ENCODE measurements at places on chromosomes 7 and 10.

DNA sequence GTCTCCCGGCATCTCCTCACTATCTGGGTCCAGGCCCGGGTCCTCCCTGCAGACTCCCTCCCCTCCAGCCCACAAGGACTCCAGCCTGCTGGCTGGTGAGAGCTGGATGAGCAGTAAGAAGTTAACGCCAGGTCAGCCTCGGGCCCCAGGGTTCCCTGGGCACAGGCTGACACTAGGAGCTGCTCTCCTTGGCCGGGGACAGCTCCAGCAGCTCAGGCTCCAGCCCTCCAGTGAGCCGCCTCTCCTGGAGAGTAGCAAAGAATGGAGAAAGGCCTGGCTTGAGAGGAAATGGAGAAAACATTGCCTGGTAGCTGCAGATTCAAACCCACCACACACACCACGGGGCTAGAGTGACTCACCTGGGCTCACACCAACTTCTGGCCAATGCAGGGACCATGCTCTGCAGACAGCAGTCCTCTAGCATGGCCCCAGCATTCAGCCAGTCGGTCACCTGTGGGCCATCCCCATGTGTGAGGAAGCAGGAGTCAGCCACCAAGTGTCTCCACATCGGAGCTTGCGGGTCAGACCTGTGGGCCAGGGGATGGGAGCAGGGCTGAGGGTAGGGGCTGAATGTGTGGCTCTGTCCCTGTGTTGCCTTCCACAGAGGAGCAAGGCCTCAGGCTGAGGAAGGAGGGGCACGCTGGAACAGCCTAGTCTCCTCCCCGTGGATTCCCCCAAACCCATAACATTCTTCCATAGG is 6.5 kb downstream of the SAP25 start:
- DNase-seq, result peak; percentile 20

GRCh38 chr10:114402871-114403540 is 1.3 kb downstream of the AFAP1L2 start:
- DNase-seq, result no peak

GRCh38 chr7:114048386-114049235 is 129.8 kb upstream of the PPP1R3A start:
- peak; percentile 35 for DNase-seq

GRCh38 chr7:30503274-30504212 is 1.1 kb downstream of the GGCT start:
- DNase-seq, result no peak

GRCh38 chr10:73485320-73485719 is 10.5 kb downstream of the PPP3CB start:
- DNase-seq, result no peak

DNA sequence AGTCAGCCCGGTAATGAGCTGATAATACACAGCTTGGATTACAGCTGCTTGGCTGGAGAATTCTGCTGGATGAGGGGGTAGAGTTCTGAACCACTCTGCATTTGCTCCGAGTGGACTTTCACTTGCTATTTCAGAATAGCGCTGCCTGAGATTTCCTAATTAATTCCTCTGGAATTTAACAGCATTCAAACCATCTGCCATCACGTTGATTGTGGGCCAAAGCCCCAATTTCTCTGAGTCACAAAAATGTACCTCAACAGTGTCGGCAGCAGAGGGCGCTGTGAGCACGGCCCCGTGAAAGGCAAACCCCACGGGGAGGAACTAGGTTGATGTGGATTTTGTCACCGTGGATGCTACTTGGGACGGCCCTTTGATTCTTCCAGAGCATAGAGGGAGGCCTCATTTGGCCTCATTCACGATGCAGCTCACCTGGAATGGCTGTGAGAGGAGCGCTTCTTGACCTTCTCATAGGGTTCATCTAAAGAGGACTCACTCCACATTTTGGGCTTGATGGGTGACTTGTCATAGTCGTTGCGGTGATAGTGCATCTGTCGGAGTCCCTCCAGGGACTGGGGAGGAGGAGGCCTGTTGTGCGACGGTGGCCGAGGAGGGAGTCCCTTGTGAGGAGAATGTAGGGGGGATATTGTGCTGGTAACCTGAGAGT is 73.3 kb downstream of the PRPF18 start:
- peak; percentile 73 for DNase-seq

- no peak for DNase-seq
These were observed 67.9 kb downstream of the PRKCQ start for GRCh38 chr10:6512182-6512581.

DNA sequence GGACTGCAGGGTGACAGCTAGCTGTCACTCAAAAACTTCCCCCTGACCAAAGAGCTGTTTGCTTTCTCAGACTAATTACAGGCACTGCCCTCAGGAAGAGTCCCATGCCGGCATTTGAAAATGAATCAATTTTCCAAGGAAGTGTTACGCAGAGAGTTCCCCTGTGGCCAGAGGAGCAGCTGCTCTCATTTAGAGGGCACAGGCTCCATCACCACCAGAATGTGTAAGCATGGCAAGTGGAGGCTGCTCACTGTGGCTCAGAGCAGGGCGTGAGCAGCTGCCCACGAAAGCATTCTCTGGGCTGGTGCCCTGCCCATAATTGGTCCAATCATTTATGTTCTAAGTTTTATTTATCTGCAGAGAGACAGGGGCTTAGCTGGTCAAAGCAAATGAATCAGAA is 202.2 kb downstream of the RAMP3 start:
- no peak for DNase-seq

- no peak for DNase-seq
These were observed 49.2 kb upstream of the MGMT start for GRCh38 chr10:129417870-129418269.

GRCh38 chr10:93072713-93073538 is 767 bp upstream of the CYP26A1 start:
- DNase-seq, result no peak

DNA sequence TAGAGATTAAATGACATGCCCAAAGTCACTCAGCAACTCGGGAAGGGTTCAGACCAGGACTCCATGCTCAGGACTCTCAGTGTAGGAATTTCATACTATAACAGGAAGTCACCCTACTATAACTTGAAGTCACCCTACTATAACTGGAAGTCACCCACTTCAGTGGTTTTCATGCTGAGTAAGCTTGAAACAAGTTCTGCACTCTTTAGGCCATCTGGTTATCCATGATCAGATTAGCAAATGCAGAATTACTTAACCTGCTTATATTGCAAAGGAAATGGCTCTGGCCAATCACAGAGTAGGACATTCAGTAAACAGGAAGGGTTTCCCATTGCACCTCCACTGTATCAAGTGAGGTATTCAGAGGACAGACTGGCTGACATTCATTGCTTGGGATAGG is 1240.4 kb downstream of the GATA3 start:
- no peak for DNase-seq

DNA sequence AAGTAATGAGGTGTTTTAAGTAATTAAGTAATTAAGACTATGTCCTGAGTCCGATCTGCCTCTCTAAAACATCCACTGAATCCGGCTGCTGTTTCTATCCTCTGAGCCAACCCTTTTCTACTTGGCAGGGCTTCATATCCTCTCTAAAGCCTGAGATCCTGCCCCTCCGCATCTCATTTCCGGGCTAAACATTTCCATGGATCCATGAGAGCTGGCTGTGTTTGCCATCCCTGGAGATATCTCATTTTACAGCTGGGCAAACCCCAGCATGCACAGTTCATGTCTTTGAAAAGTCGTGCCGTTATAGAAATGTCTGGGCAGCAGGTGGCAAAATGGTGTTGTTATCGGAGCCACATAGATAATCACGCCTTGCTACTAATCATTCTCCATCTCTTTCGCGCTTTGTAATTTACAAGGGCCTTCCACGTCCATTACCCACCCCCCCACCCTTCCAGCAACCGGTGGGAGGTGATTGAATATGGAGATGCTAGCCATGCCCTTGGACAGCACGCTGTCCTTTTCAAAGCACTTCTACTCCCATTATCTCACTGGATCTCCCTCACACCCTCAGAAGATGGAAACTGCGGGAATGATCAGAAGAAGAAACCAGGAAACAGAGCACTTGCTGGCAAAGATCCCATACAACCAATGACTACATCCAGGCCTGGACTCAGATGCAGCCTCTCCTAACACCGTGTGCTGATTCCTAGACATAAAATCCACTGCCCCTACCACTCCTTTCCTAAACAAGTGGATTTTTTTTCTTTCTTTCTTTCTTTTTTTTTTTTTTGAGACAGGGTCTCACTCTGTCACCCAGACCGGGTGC is 1189.2 kb downstream of the TYW1 start:
- peak; percentile 13 for DNase-seq

- DNase-seq, result peak; percentile 70
These were observed 25.3 kb downstream of the CCDC126 start for GRCh38 chr7:23622506-23622925.

DNA sequence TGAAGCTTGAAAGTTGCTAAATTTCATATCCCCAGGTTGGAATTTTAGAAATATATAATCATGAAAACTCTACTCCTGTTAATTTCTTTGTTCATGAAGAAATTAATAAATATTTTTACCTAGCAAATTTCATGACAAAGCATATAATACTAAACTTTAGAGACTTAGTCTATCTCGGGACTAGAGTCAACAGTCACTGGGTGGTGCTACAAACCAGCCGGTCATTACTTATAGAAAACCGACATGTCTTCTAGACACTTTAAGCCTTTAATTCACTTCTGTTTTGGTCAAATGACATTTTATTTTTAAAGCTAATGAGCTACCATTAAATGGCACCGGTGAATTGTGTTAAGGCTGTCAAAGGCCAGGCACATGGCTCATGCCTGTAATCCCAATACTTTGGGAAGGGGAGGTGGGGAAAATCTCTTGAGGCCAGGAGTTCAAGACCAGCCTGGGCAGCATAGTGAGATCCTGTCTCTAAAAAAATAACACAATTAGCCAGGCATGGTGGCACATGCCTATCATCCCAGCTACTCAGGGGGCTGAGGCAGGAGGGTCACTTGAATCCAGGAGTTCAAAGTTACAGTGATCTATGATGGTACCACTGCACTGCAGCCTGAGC is 270.1 kb downstream of the CACNA2D1 start:
- no peak for DNase-seq

DNA sequence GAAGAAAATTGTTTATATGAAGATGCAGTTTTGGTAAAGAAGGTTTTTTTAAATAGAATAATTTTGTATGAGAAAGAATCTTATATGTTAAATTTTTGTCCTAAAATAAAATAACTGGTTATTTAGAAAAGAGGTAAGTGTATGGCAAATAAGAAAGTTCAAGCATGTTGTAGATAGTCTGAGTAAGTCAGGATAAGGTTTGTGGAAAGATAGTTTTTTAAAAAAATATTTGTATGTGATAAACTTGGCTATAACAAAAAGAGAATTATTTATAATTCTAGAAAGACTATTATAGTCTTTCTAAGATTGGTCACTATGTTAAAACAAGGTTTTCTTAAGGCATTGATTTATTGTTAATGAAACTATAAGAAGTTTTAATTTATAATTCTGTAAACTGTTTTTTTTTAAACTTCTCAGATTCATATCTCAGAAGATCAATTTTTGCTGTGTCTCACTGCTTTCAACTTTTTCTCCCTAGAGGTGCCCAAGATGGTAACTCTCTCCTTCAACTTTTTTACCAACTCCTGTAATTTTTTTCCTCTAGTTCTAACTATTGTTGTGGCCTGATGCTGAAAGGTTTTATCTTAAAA is 698.6 kb downstream of the CCSER2 start:
- DNase-seq, result no peak

GRCh38 chr10:63619426-63619825 is 98.2 kb downstream of the REEP3 start:
- DNase-seq, result no peak

GRCh38 chr10:88493691-88494483 is 89.2 kb downstream of the RNLS start:
- peak; percentile 84 for DNase-seq

DNA sequence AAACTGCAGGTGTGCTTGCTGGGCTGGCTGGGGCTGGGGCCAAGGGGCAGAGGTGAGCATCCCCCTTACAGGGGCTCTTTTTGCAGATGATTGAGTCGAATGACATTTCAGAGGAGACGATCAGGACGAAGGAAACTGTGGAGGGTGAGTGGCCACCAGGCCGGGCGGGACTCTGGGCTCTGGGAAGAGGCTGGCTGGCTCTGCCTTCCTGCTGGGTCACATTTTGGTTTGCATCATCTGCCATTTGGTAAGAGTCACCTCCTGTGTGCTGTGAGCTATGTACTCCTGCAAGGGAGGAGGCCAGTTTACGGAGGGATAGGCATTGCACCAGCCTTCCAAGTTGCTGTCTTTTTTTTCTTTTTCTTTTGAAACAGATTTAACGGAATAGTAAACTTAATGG is 73.0 kb upstream of the GTF2IRD1 start:
- DNase-seq, result no peak

GRCh38 chr7:149209518-149210269 is 14.3 kb downstream of the ZNF282 start:
- DNase-seq, result peak; percentile 43

GRCh38 chr7:150753826-150754603 is 16.8 kb downstream of the GIMAP5 start:
- DNase-seq, result peak; percentile 6

- DNase-seq, result peak; percentile 6
These were observed 123.5 kb downstream of the ITGB8 start for GRCh38 chr7:20454202-20454601.

DNA sequence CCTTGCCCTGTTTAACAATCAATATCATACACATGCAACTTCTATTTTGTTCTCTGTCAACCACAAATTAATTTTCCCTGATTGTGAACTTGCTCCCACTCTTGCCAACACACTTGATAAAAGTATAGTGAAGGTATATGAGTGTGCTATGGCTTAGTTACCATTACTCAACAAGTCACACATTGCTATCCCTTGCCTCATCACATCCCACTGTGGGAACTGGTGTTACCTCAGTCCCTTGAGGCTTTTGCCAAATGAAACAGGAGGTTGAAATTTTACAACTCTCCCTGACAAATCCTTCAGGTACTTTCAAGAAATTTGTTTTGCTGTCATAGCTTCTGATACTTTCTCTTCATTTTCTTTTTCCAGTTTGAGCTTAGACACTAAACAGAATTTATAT is 472.5 kb upstream of the SEMA3D start:
- DNase-seq, result peak; percentile 36

DNA sequence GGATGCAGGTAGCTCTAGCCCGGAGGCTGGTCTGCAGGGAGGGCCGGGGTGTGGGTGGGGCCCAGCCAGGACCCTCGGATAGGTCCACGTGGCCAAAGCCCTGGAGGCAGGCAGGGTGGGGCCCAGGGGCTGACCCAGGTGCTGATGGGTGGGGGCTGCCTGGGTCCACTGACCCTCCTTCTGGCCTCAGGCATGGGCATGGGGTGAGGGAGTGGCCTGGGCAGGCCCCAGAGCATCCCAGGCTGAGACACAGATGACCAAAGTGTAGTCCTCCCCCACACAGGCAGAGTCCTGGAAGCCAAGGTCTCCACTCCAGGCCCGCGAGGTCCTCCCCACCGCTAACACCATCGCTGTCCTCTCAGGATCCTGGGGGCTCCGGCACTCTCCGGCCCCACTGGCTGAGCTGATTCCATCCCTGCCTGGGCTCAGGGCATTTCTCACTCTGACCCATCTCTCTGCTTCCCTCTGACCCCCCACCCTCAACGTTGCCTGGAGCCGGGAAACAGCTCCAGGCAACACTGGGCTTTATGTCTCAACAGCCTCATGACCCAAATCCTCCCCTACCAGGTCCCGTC is 20.7 kb upstream of the PPP2R2D start:
- DNase-seq, result no peak

- DNase-seq, result peak; percentile 3
These were observed 452.8 kb downstream of the SDK1 start for GRCh38 chr7:3753868-3754267.

Measured in fibroblast of upper back skin (primary cell).